ENCODE measurements at places on chromosomes 11 and 22.

- DNase-seq: no peak
Observed at GRCh38 chr11:47512701-47513100, 40.2 kb downstream of the CELF1 start.

- DNase-seq: no peak
Observed at GRCh38 chr22:50229370-50229769, 15.5 kb downstream of the TUBGCP6 start.

DNA sequence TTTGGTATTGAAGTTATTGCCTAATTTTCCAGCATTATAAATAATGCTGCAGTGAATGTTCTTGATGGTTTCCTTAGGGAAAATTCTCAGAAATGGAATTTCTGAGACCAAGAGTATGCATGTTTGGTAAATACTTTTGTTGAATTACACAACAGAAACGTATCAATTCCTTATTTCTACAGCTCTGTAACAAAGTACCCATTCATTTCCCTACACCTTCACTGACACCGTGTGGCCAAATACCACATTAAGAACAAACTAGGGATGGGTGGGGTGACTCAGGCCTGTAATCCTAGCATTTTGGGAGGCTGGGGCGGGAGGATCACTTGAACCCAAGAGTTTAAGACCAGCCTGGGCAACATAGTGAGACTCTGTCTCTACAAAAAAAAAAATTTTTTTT is 21.8 kb downstream of the MCAM start:
- DNase-seq: no peak

GRCh38 chr22:48952256-48953102 is 875.2 kb downstream of the BRD1 start:
- no peak for DNase-seq

- no peak for DNase-seq
Observed at GRCh38 chr11:132357811-132358572, 987.6 kb downstream of the NTM start.

DNA sequence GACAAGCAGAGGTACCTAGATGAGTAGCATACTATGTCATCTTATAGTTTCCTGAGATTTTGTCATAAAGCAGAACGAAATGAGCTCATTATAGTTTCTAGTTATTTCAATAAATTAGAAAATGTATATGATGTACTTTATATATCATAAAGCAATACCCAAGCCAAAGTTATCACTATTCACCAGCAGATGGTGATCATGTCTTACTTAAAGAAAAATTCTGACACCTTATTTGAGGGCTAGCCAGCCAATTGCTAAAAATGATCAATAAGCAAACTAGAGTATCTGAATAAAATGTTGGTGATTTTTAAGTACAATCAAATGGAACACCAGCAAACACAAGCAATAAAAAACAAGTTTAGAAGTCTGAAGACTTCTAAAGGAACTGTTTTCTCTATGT is 44.1 kb downstream of the RSF1 start:
- no peak for DNase-seq

DNA sequence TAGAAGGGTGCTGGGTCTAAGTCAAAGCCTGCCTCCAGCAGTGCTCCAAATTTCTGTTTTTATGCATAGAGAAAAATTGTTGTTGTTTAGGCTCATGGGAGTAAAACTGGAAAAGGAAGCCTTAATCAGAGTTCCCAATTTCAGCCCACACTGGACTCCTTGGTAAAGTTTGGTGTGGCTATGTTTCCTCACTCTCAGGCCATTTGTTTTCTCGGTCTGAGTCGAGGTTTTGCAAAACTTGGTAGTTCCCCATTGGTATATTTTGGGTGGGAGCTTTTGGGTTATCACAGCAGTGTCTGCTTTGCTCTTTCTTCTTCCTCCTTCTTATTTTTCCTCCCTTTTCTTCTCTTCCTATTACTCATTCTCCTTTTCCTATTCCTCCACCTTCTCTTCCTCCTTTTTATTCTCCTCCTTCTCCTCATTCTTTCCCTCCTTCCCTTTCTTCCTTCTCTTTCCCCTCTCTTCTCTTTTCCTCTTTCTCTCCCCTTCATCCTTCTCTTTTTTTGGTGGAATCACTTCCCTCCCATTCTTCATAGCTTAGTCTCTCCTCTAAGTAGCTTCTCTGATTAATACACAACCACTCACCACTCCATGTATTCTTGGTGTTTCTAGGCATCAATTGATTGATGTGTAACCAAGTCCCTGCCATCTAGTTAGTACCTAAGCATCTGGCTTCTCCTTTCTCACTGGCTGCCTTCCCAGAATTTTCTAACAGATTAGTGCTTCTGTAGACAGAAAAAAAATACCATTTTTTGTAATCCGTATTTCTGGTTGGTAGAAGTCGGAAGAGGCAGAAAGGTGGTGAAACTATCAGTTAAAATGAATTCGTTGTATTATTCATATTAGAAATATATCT is 10.1 kb downstream of the SLC5A1 start:
- DNase-seq: peak; percentile 90

GRCh38 chr22:23836692-23837495 is 1.9 kb downstream of the DERL3 start:
- DNase-seq: no peak

- DNase-seq: no peak
Observed at GRCh38 chr11:5564259-5565019, 16.1 kb upstream of the OR52H1 start.

DNA sequence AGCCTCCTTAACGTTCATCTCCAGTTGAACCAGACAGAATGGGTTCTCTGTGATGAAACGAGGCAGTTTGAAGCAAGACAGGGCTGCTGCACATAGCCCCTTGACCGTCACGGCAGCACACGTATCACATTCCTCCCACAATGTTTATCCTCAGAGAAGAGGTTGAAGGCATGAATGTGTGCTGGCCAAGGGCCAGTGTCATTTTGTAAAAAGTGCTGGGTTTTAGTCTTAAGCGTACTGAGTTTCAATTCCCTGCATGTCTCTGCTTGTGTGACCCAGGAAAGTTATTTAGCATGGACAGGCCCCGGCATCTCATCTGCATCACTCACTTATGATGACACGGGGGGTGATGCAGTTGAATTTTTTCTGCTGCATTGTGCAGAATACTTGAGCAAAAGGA is 31.6 kb downstream of the TTC12 start:
- no peak for DNase-seq

GRCh38 chr11:121810291-121810690 is 305.7 kb downstream of the BLID start:
- no peak for DNase-seq

DNA sequence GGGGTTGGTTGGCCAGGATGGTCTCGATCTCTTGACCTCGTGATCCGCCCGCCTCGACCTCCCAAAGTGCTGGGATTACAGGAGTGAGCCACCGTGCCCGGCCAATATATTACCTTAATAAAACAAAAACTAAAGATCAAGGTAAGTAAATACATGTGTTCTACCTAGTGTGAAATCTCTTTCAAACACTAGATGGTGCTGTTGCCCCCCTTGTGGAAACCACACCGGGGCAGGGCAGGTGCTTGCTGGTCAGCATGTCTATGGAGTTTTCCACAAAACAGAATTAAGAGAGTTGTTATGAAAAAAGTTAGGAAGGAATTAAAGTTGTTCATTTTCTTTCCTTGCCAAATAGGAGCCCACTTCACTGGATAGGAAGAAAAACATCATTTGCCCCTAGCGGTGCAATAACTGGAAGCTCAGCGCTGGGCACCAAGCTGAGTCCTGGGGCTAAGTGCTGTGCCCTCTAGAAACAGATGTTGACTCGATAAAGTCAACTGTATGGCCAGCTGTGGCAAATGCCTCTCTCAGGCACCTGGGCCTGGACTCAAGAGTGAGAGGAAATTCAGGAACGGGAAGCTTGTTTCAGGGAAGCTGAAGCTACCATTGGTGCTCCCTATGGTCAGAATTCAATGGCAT is 6.3 kb upstream of the KCNJ5 start:
- DNase-seq: no peak

- no peak for DNase-seq
Observed at GRCh38 chr11:115605871-115606497, 101.8 kb upstream of the CADM1 start.

DNA sequence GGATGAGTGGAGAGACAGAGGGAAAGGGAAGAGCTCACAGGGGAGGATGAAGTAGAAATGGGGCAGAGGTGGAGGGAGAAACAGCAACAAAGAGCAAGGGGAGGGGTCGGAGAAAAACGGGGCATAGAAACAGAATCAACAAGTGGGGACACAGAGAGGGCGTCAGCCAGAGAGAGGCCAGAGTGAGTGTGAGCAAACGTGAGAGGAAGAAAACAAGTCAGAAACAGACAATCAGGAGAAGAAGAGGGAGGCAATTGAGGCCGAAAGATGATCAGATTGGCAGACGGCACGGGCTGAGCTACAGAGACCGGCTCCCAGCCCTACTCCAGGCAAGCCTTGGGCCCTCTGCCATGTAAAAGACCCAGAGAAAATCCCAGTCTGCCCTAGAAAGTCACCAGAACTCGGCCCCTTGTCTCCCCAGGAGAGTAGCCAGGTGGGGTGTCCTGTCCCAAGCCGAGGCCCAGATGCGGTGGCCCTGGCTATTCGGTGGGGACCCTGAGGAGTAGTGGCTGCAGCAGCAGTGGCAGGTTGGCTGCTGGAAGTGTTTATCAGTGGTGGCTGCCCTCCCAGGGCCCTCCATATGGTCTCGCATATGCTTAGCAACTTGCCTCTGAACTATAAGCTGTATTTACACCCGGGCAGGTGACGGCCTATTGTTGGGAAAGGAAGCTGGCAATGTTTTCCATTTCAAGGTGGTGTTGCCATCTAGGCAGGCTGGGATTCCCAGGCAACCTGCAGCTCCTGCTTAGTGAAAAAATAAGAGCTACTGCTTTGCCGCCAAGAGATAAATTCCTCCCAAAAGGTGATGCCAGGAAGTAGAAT is 14.8 kb upstream of the TSPAN18 start:
- peak; percentile 87 for DNase-seq

DNA sequence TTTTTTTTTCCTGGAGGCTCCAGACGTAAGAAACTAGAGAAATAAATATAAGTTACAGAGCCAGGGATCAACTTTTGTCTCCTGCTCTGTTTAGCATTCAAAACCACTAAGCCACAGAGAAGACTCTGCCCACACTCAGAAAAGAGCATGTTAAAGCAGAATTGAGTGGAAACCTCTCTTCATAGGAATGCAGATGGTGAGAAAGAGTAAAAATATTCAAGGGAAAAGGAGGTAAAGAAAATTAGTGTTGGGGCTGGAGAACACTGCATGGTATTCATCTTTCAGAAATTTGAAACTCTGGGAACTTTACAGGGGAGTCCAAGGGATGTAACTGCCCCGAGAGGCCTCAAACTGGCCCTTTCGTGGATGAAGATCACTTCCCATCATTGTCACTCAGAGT is 65.1 kb downstream of the CLMP start:
- no peak for DNase-seq

GRCh38 chr11:35367491-35367890 is 51.9 kb downstream of the SLC1A2 start:
- DNase-seq: no peak

DNA sequence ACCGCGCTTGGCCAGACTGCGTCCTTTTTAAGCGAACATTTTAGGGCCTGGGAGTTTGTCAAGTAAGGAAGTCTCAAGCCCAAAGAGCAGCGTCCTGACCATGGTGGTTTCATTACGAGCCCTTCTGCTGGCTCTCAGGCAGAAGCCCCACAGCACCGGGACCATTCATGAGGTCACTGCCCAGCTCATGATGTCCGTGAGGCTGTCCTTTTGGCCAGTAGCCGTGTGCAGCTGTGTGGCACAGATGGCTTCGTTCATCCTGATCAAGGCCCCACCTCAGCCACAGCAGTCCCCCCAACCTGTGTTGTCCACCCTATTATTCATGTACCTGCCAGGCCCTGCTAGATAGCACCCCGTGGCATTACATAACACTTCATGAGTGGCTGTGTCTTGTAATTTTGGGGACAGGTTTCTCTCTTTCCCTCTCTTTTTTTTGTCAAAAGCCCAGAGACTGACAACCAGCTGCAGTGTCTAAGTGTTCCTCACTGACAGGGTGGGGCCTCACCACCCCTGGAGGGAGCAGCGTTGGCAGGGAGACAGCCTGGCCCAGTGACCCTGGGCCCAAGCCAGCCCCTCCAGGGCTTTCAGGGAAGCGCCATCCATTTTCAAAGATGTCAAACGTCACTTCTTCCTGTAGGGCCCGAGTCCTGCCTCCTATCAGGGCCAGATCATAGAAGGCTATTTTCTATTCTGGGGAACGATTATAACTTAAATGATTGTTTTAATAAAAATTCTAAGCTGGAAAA is 21.8 kb upstream of the CABP7 start:
- DNase-seq: no peak

DNA sequence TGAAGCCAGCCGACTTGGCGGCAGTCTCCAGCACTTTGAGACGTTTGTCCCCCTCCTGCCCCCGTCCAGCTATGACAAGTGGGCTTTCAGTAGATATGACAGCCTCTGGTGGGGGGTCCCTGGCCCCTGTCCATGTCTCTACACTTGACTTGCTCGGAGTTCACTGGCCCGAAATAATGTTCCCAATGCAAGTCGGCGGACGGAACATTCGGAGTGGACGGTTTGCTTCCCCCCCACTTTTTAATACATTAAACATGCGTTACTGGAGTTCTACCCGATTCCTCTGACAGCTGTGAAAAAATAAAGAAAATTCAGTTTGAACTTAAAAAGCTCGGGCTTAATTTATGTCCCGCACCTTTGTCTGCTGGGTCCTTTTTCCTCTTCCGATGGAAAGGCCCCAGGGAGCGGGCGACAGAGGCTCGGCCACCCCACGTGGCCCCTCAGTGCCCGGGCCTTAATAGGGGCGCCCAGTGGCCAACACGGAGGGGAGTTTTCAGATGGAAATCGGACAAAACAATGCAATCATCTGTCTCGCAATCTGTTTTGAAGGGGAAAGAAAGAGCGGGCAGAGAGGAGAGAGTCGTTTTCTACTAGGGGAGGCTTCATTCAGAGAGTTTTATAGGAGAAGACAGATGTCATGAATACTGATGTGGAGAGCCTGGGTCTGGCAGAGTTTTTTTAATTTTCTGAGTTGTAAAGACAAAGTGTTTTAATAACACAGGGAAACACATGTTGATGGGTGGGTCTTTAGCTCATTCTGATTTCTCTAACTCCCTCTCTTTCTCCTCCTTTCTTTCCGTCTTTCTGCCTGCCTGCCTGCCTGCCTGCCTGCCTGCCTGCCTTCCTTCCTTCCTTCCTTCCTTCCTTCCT is 50.2 kb downstream of the SMIM38 start:
- DNase-seq: no peak

- DNase-seq: no peak
Observed at GRCh38 chr22:41758231-41758630, 42.2 kb upstream of the CCDC134 start.

GRCh38 chr11:68432874-68433273 is 27.7 kb upstream of the PPP6R3 start:
- DNase-seq: no peak

DNA sequence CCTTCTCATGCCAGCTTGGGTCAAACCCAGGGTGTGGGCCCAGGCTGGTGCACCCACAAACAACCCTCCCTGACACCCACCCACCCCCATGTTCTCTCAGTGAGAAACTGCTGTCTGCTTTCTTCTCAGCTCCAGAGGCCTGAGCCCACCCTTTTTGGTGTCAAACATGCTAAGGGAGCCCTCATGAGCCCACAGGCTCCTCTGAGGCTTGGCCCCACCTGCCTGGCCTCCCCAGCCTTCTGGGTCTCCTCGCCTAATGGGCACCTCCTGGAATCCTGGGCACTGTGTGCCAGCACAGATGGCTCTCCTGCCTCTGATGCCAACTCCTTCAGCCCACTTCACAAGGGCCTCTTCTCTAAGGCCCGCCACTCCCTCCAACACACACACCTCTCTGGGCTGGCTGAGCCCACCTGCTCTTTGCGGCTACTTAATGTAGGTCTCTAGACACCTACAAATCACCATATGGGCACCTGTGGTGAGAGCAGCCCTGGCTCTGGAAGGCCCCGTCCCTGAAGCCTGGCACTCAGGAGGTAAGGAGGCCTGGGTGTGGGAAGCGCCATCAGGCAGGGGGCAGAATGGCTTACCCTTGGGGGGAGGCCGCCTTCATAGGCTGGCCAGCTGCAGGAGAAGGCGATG is 4.4 kb downstream of the NAGA start:
- DNase-seq: no peak
